ENCODE measurements at places on chromosomes 5 and 9.

DNA sequence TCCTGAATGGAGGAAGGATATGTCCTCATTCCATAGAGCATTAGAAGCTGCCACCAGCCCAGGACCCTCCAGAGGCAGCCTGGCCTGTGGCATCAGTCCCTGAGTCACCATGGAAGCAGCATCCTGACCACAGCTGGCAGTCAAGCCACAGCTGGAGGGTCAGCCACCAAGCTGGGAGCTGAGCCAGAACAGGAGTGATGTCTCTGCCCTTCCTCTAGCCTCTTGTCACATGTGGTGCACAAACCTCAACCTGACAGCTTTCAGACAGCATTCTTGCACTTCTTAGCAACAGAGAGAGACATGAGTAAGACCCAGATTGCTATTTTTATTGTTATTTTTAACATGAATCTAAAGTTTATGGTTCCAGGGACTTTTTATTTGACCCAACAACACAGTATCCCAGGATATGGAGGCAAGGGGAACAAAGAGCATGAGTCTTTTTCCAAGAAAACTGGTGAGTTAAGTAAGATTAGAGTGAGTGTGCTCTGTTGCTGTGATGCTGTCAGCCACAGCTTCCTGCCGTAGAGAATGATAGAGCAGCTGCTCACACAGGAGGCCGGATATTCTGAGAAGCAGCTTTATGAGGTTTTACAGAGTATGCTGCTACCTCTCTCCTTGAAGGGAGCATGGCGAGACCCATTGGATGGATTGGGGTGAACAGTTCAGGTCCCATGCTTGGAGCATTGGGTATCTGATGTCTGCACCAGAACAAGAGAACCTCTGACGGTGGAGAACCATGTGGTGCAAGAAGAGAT lies 13.0 kb upstream of the CYFIP2 start:
- no peak for DNase-seq

DNA sequence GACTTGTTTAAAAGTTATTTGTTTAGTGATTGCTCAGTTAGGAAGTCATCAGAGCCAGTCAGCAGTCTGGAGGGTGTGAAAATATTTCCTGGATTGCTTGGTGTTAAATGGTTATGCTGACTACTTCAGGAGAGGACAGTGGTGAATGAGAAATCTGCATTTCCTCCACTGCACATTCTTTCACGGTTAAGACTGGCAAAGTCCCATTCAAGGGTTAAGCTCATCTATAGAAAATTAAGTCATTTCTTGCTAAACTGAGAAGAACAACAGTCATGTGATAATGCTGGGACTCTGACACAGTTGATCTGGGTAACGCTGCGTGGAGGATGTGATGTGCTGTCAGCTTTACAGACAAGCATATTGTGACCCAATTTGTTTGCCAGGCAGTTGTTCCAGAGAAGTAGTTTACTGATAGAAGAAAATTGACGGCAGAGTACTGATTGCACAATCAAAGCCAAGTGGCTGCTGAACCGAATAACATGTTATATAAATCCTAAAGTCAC lies 80.4 kb downstream of the GRAMD2B start:
- peak; percentile 27 for DNase-seq

DNA sequence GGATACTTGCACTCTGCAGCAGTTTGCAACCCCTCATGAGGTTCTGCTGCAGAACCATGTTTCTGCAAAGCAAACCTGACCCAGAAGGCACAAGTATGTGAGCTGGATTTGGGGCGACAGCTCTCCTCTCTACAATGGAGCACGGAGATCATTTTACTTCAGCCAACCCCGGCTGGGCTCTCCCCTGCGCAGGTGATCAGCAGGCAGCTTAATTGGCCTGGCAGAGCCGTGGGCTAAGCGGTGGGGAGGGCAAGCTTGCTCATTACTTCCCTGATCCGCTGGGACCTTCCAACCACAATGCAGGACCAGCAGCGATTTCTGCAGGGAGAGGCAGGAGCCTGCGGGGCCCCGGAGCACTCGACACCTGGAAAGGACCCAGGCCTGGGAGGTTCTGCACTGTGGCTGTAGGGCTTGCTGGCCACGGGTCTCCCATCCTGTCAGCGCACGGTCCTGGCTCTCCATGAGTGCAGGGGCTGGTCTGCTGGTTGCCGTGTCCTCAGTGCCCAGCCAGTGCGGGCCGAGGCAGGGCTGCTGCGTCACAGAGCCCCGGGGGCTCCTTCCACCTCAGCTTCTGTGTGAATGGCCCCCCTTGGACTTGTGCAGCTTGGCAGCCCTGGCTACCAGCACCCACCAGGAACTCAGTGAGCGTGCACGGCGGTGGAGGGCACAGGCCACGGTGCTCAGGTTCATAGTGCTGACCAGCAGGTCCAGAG lies 51.8 kb upstream of the RAPGEF1 start:
- no peak for DNase-seq

DNA sequence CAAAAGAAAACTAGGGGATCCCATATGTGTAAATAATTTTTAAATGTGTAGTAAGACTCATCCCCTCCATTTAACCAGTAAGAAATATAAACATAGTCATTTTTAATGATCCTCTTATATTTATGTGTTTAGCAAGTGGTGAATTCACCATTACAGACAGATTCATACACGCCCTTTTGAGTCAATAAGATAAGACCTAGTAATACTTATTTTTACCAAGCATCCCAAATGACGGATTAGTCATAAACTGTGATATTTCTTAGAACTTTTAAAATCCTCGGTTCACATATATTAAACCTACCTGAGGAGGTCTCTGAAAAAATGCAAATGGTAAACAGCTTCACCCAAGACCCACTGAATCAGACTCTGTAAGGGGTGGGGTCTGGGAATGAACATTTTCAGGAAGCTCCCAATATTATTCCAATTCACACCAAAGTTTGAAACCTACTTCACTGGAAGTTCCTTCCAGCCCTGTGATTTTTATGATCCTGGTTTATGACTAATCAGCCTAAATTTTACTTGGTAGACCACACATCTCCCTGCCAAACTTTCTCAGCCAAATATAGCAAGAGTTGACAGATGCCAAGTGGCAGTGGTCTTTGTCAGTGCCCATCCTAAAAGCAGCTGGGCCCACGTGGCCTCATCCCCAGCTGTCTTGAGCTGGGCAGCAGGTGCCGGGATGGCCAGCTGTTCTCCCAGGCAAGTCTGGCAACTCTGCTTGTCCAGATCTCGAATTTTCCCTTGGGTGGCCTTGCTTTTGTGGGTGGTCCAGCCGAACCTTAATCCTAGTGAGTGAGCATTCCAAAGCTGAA lies 559.0 kb upstream of the RGMB start:
- no peak for DNase-seq

- peak; percentile 52 for DNase-seq
Measured at GRCh38 chr9:108528231-108528630, 327.6 kb downstream of the ACTL7B start.

DNA sequence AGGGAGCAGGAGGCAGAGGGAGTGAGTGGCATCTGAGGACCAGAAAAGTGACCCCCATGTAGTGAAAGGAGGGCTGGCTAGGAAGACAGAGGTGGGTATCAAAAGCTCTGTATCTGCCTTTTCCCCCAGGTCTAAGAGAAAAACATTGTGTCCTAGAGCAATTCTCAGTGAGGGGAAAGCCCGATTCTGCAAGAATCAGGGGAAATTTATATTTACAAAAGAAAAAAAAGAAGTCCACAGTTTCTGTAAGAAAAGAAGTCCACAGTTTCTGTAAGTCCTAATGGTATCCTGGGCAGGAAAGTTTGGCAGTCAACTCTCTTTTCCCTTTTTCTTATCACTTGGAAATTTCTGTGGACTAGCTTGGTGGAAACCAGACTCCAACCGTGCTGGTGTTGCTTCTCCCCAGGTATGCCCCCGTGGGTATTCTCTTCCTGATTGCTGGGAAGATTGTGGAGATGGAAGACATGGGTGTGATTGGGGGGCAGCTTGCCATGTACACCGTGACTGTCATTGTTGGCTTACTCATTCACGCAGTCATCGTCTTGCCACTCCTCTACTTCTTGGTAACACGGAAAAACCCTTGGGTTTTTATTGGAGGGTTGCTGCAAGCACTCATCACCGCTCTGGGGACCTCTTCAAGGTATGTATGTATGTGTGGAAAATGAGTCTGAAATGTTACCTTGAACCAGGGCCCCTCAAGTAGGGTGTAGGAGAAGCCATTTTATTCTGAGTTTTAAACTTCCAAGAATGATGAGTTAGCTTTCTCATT lies 73.0 kb downstream of the SLC1A3 start:
- peak; percentile 92 for DNase-seq

DNA sequence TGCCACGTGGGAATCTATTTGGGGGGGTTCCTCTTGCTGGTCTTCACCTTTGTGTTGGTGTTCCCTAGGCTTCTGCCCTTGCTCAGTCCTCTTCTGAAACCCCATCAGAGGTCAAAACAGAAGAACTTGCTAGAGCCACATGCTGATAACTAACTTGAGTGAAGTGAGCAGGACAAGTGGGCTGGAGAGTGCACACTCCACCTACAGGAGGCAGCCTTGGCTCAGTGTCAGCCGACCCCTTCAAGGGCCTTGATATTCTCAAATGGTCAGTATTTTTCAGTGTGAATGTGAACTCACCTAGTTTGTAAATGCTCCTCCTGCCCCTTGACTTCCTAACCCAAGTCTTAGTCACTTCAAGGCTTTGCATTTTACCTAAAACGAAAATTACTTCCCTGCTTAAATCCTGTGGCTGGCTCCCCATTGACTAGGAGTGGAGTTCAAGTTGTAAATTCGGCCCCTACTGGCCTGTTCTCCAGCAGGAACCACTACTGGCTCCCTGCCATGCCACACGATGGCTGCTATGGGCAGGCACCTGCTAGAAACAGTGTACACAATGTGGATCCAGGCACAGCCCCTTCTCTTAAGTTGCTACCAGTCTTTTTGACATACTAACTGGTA lies 3.6 kb upstream of the SLC1A3 start:
- peak; percentile 30 for DNase-seq

DNA sequence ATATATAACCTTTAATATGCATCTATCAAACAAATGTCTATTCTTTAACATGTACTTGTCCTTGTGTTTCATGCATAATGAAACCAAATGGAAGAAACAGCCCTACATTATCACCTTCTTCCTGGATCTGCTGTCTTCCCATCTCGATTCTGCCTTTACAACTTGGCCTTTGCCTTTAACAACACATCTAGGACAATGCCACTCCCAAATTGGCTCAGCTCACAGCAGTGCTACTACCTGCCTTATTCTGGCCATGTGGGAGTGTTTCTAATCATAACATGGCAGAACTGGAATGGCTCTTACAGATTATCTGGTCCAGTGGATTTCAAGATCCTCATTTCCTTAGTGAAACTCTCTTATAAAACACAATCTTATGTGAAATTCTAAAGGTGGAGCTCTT lies 176.5 kb downstream of the CARTPT start:
- no peak for DNase-seq

DNA sequence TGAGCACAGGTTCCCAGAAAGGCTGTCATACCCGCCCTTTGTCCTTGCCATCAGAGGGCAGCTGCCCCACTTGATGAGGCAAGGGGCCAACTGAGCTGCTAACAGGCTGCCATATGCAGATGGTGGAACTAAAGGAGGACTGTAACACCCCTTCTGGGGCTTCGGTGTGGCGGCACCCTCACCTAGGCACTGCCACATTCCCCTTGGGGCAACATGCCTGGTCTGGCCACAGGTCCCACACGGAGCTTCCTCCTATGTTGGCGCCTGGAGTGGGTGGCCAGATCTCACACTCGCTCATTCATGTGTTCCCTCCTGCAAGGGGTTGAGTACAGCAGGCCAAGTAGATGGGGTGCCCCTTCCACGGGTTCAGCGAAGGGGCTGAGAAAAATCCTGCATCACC lies 777.4 kb upstream of the CHD1 start:
- DNase-seq: no peak

- no peak for DNase-seq
Measured at GRCh38 chr9:1882711-1883403, 132.3 kb upstream of the SMARCA2 start.
